ENCODE measurements at places on chromosomes 13 and 19.

DNA sequence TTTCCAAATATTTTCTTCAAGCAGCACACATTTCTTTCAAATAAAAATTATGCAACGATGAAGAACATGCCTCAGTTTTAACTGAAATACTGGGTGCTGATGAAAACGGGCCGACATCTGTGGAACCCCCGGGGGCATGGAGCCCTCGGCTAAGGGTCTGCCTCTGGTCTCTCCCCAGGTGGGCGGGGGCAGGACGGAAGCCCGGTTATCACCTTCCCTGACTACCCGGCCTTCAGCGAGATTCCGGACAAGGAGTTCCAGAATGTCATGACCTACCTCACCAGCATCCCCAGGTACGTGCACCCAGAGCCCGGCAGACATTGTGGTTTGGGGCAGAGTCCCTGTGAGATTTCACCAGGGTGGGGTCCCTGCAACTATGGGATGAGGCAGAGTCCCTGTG lies 55.5 kb downstream of the MCF2L start:
- no peak for DNase-seq

DNA sequence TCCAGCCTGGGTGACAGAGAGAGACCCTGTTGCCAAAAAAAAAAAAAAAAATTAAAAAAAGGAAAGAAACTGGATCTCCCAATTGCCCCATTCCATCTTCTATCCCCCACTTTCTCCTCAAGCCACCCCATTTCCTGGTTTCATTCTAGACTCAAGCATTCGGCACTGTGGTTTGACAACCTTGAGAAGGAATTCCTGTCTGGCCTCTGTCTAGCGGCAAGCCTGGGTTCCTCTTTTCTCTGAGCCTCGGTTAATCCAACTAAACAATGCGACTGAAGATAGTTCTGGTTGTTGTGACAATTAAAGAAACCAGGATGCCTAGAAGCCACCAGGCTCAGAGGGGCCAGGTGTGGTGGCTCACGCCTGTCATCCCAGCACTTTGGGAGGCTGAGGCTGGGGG lies 3.3 kb upstream of the C3 start:
- no peak for DNase-seq

- no peak for DNase-seq
These were observed 171.5 kb upstream of the CSNK1A1L start for GRCh38 chr13:37277007-37277406.

GRCh38 chr19:34273121-34273520 lies 18.8 kb downstream of the GARRE1 start:
- DNase-seq: no peak

DNA sequence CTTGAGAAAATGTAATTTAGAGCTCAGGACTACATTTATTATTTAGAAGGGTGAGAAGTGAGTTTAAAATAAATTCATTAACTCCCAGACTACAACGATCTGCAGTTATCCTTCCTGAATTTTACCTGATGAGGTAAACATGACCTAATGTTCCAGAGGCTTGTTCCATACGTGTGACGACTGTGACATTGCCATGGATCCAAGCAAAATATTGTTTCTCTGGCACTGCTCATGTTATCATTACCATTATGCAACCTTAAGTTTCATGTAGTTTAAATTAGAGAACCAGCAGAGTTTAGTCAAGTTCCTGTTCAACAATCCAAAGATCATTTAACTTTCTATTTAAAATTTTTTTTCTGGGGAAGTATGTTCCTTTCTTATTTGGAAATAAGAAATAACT lies 279.6 kb downstream of the KLF5 start:
- no peak for DNase-seq

GRCh38 chr19:42067315-42067888 lies 2.6 kb downstream of the GRIK5 start:
- no peak for DNase-seq

- DNase-seq: no peak
These were observed 133.9 kb upstream of the ARGLU1 start for GRCh38 chr13:106701771-106702341.

DNA sequence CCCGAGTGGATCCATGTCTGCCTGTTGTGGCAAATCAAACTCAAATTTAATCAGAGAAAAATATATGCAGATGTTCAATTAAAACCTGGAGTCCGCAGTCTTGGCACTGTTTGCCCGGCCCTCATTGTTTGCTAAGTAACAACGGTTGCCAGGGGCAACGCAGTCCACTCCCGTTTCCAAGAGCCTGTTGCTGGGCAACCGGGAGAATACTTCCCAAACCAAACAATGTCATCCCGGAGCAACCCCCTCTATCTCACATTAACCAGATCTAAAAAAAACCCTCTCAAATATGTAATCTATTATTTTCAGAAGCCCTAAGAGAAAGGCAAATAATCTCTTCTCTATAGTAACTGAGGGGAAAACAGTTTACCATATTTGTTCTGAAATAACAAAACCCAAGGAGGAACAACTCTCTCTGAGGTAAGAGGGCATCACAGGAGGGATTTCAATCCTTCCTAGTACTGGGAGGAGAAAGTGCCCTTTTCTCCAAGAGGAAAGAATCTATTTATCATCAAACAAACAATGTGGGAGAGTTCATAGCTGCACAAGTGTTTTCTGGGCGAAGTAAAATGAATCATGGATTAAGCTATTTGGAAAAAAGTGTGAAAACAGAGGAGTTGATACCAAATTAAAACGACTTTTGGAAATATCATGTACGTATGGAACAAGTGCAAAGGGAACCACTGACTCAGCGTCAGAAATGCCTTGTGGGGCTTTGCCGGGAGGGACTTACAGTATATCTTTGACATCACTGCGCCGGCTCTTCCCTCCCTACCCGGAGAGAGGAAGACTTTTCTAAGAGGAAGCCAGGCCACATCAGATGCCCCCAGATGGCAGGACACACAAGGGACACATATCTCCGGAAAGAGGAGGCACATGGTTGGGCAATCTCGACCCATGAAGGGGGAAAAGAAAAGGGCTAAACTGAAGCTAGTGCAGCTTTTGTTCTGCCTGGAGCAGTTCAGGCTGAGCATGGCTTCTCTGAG lies 43.3 kb downstream of the RFX2 start:
- no peak for DNase-seq

- no peak for DNase-seq
These were observed 621 bp downstream of the FBL start for GRCh38 chr19:39845584-39845932.

Measured in cortex of kidney (tissue), 1 donor.